T-helper 2 cell (primary cell): ENCODE measurements at places on chromosomes 11 and 22.

DNA sequence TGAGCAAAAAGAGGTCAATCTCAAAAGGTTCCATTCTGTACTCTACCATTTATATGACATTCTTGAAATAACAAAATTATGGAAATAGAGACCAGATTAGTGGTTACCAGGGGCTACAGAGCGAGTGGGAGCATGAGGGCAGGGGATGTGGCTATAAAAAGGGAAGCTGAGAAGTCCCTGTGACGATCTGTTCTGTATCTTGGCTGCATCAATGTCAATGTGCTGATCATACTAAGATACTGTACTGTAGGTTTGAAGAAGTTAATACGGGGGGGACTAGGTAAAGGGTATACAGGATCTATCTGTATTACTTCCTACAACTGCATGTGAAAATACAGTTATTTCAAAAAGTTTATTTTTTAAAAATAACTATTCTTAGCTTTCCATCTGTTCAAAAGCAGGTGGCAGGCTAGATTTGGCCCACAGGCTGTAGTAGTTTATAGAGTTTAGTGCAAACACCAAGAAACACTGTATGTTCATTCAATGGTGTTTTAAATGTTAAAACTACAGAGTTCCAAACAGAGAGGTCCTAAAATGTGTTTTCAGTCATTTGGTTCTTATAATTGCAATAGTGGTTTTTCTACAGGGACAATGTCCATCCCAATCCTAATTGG lies 78.2 kb downstream of the SMCO4 start:
- DNase-seq = no peak

- DNase-seq = no peak
Observed at GRCh38 chr11:66820381-66820780, 22.9 kb upstream of the RCE1 start.

GRCh38 chr11:83709434-83709833 lies 423.3 kb upstream of the CCDC90B start:
- no peak for DNase-seq

DNA sequence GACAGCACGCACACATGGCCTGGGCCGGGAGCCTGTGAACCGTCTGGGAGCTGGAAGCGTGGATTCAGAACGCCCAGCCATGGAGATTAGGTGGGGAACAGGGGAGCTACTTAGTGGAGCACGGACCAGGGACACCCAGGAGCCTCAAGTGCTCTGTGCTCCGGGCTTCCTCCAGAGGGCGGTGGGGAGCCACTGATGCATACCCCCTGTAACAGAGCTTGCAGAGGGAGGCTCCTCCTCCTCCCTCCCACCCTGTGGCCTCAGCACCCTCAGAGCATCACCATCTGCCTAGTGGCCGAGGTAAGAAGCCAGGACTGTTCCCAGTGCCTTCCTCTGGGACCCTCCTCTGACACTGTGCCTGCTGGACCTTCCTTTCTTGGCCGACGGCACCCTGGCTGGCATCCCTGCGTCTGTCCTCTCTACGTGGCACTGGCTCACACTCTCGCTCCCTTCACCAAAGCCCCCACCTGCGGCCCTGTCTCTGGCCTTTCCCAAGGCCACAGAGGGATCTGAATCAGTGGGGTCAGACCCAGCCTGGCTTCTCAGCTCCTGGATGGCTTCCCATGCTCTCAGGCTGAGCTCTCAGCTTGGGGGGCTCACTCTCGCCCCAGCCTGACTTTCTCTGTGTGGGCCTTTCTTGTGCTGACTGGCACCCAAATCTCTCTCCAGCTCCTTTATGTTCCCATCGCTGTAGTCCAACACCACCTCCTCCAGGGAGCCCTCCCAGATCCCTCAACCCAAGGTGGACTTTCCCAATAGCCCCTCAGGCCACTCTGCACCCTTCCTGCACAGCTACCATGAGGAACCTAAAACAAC lies 780.9 kb downstream of the BRD1 start:
- DNase-seq = no peak

- DNase-seq = no peak
Observed at GRCh38 chr11:43934601-43935423, 7.6 kb upstream of the C11orf96 start.

GRCh38 chr22:17218341-17218740 lies 894 bp downstream of the ADA2 start:
- no peak for DNase-seq

DNA sequence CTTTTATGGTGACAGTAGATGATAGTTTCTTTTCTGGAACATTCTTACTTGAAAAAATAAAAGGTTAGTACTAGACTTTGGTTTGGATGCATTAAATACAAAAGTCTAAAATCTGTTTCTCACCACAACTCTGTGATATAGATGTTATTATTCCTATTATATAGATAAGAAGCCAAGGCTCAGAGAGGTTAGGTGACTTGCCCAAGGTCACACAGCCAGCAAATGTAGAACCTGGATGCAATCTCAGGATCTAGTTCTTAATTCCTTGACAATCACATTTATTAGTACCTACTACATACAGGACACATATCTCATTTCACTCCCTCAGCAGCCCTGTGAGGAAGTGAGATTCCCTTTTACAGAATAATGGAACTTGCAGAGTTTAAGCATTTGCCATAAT lies 26.3 kb upstream of the SMCO4 start:
- no peak for DNase-seq

DNA sequence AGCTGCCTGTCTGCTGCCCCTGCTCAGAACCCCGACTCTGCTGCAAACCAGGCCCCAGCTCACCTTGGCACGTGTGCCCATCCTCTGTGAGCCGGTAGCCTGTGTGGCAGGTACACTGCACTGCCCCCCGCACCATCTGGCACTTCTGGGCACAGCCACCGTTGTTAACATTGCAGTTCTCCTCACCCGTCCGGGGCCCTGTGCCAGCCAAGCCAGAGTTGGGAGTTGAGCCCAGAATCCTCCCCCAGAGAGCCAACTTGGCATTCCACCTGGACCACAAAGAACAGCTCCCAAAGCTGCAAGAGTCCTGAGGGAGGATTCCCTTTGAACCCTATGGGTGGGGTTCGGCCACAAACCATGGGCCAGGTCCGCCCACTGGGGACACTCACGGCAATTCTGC lies 22.5 kb downstream of the LRP4 start:
- no peak for DNase-seq

DNA sequence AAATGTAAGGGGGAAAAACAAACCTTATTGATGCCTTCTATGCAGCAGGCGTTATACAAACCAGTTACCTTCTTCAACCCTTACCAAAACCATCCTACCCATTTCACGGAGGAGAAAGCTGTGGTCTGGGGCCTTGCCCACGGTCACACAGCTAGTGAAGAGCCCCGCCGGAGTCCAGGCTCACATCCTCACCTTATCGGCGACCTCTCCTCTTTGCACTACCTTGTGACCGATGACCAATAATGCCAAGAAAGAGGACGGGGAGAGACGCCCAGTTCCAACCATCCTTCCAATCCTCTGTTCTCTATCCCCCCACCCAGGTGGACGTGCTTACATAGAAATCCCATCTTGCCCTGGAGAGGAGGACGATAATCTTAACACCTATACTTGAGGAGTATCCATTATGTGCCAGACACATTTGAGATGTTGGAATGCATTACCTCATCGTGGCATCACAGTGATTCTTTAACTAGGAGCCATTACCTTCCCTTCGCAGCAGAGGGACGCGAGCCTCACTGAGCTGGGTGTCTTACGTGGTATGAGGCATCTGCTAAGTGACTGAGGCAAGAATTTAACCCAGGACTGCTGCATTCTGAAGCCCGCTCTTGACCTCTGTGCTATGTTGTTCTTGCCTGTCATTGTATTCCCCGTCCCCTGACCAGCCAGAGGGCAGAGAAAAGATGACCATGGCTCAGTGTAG lies 253.7 kb upstream of the B3GAT1 start:
- no peak for DNase-seq

GRCh38 chr11:875769-876301 lies 33.2 kb downstream of the TSPAN4 start:
- no peak for DNase-seq

DNA sequence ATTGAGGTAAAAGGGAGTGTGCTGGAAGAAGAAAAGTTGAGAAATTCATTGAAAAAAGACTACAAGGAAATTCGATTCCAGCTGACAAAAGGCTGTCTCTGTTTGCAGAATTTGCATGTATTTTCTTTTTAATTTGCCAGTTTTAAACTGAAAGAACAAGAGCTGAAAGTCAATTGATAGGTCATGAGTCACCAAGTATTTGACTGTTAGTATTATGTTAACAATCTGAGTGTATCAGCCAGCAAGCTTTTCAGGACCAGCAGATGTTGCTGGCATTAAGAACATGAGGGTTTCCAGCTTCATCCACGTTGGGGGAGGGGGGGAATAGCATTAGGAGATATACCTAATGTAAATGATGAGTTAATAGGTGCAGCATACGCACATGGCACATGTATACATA lies 726.7 kb downstream of the METTL15 start:
- no peak for DNase-seq

DNA sequence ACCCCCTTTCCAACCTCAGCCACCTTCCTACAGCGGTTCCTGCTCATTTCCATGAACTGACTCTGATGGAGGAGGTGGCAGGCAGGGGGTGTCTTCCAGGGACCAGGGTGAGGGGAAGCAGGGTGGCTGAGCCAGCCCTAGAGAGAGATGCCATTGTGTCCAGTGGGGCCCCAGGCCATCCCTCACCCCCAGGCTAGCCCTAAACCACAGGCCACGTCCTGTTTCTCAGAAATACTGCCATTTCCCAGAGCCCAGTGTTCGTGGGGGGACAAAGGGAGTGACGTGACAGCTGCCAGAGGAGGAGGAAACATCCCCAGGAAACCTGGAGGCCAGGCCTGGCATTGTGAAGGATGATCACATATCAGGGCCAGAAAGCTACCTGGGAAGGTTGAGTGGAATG lies 39.5 kb downstream of the CHRDL2 start:
- DNase-seq = no peak

DNA sequence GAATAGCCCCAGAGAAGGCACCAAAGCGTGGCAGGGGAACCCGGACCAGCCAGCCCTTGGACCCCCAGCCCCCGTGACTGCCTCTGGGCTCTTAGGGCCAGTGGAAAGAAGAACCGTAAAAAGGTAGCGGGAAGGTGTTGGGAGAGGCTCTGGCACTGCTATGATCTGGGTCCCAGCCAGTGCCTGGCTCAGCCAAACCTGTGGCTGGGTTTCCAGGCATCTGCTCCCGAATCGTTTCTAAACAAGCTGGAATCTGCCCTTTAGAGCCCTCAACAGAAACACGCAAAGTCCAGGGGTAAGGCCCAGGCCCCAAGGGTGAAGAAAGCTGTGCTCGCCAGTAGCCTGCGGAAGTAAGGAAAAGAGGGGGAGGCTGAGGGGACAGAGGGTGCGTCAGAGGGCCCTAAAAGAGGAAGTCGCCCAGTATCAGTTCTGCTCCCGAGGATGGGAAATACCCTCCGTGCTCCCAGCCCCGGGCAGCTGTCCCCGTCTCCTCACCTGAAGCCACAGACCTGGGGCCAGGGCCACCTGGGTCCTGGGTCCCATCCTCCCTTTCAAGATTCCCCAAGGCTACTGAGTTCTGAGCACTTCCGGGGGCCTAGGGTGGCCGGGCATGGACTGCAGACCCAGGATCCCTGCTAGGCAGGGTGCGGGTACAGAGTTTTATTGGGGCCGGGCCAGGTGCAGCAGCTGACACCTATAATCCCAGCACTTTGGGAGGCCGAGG lies 24.7 kb downstream of the IL10RA start:
- DNase-seq = no peak

DNA sequence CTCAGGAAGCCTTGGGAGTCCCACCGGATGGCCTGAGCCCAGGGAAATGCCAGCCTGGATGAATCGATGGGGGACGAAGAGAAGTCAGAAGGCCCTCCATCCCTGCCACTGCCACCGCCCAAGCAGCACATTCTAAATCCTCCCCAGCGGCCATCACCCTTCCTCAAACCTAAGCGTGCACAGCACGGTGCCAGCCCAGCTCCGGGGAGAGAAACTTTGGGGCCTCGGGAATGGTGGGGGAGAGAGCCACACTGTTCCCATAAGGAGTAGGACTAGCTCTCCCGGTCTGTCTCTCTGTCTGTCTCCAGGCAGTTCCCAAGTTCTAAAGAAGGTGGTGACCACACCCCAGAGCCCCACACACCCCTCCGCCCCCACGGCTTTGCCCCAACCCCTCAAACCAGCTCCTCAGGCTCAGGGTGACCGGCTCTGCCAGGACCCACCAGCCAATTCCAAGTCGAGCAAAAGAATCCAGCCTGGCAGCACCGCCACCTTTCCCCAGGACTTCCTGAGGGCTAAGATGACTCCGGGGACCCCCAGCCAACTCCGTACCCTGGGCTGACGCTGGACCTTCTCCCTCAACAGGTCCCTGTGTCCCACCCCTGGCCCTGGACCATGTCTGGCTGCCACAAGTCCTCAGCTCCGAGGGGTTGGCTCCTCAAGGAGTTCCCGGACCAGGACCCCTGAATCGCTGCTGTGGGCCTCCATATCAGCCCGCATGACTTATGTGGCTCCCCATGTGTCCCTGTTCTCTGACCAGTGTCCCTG lies 2.7 kb downstream of the AHNAK start:
- no peak for DNase-seq

DNA sequence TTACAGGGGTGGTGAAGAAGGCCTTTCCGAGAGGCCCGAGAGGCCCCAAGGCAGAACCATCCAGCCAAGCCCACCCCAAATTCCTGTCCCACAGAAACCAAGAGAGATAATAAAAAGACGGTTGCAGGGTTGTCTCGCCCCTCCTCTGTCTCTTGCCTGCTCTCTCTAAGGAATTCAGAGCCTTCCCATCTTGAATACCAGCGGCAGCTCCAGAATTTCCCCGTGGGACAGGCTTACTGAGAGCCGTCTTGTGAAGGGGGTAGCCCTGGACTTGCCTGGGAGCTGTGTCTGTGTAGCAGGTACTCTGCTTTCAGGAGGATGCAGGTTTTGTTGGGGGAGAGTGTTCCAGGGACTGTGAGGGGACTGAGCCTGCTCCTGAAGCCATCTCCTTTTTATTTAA lies 9.6 kb upstream of the EIF3D start:
- no peak for DNase-seq

GRCh38 chr11:26964339-26964738 lies 29.6 kb upstream of the FIBIN start:
- DNase-seq = no peak

- DNase-seq = no peak
Observed at GRCh38 chr11:75689863-75690609, 21.2 kb upstream of the MAP6 start.

DNA sequence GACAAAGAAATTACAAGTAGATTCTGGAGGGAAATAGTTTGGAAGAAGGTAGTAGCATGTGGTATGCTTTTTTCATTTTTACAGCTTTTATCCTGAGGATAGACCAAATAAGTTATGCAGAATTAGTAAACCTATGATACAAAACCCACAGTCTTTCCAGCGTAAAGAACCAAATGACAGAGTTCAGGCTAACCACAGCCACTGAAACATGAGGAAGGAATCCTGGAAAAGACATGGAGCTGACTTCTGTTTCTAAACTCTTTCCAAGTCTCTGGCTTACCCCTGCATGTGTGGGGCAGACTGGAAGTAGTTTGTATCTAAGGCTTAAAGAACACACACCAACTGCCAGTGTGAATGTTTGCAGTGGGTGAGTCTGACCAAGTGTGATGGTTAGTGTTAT lies 258.4 kb upstream of the TENM4 start:
- no peak for DNase-seq
